NCI-H1048 (cell line): ENCODE measurements at places on chromosomes 2 and 18.

DNA sequence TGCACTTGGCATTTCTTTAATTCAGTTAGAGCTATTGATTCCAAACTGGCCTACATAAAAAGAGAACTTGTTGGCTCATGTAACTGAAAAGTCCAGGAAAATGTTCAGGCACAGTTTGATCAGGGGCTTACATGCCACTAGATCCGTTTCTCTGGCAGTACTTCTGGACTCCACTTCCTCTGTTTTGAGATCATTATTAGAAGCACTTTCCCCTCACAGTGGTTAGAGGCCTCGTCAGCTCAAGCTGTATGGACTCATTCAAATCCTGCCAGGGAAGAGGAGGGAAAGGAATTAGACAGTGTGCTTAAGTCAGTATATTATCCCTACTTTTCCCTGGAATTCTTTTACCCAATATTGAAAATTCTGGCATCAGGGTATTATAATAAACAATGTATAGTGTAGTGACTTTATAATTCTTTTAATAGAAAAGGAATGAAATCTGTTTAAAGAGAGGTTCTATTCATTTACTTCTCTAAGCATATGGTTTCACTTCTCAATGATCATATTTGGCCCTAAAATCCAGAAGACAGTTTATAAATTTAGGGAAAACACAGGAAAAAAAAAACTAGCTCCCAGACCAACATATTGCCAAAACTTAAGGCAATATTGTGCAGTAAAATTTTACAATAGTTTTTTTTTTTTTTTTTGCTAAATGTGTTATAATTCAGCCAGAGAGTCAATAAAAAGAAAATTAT lies 92.0 kb downstream of the ARMC9 start:
- no peak for DNase-seq

- no peak for DNase-seq
Observed at GRCh38 chr2:157903151-157903550, 27.0 kb upstream of the ACVR1 start.

GRCh38 chr2:13779996-13780395 lies 852.5 kb upstream of the LRATD1 start:
- no peak for DNase-seq

- DNase-seq = no peak
Observed at GRCh38 chr2:138841459-138841858, 61.3 kb upstream of the NXPH2 start.

- no peak for DNase-seq
Observed at GRCh38 chr2:72794572-72794971, 31.3 kb downstream of the EXOC6B start.

DNA sequence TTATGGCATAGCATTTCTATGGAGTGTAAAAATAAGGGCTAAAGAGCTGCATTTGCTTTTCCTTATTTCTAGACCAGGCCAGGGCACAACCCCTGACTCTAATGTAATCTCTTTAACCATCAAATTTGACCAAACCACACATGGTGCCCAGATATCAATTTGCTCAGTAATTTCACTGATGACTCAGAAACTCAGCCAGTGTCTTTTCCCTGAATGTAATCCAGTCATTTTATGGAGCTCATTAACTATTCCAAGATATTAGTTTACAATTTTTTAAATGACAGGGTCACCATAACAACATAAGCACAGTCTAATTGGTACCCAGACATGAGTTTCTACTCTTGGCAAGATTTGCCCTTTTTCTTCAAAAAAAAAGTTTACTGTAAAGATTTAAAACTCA lies 270.8 kb upstream of the AGAP1 start:
- no peak for DNase-seq

GRCh38 chr2:239283961-239284795 lies 116.6 kb downstream of the HDAC4 start:
- DNase-seq = no peak

GRCh38 chr2:104787298-104788065 lies 66.4 kb upstream of the POU3F3 start:
- no peak for DNase-seq

- no peak for DNase-seq
Observed at GRCh38 chr2:230942371-230942770, 17.3 kb upstream of the GPR55 start.

DNA sequence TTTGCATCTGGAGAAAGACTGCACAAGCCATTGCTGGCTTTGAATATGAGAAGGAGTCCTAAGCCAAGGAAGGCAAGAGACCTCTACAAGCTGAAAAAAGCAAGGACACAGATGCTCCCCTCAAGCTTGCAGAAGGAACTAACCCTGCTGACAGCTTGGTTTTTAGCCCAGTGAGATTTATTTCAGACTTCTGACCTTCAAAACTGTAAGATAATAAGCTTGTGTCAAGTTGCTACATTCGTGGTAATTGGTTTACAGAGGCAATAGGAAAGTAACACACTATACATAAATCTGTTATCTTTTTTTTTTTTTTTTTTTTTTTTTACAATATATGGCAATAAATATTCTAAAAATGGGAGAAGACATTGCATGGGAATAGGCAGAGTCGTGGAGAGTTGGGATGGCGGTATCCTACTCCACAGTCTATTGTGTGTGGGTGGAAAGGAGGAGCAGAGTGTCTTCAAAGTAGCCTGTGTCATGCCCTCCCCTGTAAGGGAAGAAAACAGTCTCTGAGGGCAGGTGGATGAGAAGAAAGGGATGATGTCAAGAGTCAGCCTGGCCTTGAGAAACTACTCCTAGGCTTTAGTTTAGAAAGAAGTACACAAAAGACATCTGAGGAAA lies 196.9 kb downstream of the THSD7B start:
- DNase-seq = no peak

DNA sequence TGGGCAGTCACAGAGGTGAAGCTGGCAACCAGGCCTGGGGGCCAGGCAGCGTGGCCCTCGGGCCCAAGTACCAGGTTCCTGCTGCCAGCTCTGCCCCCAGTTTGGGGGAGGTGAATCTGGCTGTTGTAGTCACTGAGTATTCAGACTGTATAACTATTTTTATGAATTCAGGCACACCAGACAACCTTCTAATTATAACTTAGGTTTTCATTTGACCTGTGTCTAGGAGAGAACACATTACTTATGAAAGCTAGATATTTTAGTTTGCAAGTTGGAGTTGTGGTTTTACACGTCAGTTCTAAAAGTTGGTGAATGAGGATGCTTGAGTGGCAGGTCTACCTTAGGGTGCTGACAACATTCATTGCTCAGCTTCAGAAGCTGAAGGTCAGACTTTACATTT lies 71.7 kb downstream of the LIMS1 start:
- no peak for DNase-seq

DNA sequence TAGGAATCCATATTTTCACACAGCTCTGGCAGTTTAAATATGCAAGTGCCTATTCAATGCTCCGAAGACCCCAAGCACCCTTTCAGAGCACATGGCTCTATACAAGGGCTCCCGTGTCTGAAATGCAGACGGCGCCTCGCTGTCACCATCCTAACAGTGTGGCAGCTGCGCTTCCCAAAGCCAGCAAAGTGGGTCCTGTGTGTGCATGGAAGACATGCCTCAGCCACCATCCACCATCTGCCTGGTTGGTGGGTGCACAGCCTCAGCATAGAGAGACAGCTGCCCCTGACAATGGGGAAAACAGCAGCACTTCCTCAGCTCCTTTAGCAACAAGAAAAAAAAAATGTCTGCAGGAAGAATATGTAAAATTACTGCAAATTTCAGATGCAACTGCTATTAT lies 218.1 kb downstream of the SP3 start:
- DNase-seq = no peak

GRCh38 chr2:45554742-45555140 lies 56.3 kb downstream of the SRBD1 start:
- DNase-seq = no peak

DNA sequence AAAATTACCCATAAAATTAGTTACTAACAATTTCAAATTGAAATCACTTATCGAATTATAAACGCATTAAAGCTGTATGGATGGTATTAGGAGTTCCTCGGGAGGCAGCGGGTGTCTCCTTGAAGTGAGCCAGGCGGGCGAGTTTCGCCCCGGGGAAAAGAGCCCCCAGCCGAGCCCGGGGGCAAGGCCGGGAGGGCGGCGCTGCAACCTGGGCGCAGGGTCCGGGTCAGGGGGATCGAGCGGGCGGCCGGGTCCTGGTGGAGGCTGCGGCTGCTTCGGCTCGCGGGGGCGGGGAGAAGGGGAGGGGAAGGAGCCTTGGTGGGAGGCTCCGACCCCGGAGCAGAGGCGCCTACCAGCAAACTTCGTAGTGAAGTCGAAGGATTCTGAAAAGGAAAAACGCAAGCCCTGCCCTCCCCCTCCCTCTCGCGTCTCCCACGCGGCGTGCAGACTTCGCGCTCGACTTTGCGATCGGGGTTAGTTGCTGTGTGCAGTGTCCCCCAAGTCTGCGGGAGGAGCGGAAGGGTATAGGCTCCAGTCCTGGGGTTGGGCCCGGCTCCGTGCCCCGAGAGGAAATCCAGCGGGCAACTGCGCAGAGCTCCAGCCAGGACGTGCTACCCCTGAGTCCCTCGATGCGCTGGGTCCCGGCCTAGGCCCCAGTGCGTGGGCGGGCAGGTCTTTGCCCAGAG lies 140.8 kb downstream of the MEIS1 start:
- DNase-seq = no peak

GRCh38 chr18:50071397-50071796 lies 123.5 kb downstream of the MYO5B start:
- no peak for DNase-seq

GRCh38 chr2:82494739-82495138 lies 1964.3 kb downstream of the SUCLG1 start:
- DNase-seq = no peak

DNA sequence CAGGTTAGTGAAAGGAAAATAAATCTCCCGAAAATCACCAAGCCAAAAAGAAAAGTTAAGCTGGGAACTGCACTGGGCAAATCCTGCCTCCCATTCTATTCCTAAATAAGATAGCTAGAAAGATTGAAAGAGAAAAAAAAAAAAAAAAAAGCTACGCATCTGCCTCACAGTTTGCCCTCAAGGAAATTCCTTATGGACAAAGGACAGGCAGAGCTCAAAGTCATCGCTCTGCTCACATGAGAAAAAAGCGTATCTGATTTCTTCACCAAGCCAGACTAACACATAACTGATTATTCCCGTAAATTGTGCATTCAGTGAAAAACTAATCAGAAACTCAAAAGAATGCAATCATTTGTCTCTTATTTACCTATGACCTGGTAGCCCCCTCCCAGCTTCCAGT lies 50.0 kb downstream of the PUM2 start:
- DNase-seq = no peak

- DNase-seq = no peak
Observed at GRCh38 chr2:168811696-168812095, 9.3 kb downstream of the NOSTRIN start.

- no peak for DNase-seq
Observed at GRCh38 chr2:153770359-153770991, 101.2 kb upstream of the GALNT13 start.

- no peak for DNase-seq
Observed at GRCh38 chr18:24322584-24323136, 75.0 kb downstream of the OSBPL1A start.

- DNase-seq = no peak
Observed at GRCh38 chr2:100667801-100668200, 105.0 kb downstream of the PDCL3 start.

- DNase-seq = no peak
Observed at GRCh38 chr2:46470114-46470628, 9.2 kb upstream of the TMEM247 start.

GRCh38 chr2:45255563-45255962 lies 246.3 kb upstream of the SIX2 start:
- no peak for DNase-seq
